Ovary (tissue), 10 donors: ENCODE measurements at places on chromosomes 11 and 22.
A peak's percentile ranks its signal among the peaks of the same experiment; 100 is the strongest.

DNA sequence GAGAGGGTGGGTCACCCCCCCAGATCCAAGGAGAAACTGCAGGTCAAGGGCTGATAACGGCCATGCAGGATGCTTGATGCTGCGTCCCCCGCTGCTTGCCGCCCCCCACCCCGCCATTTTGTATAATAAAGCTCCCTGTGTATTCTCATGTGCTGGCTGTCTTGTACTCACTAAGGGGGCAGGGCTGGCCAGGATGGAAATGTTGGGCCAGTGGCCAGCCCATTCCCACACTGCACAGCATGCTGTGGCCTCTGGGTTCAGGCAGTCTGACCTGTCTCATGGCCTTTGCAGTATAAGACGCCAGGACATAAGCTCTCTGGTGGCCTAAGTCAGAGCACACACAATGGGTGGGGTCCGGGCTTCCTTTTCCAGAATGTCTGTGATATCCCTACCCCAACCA, 421 bp upstream of the PRR33 start:
- no peak for DNase-seq

DNA sequence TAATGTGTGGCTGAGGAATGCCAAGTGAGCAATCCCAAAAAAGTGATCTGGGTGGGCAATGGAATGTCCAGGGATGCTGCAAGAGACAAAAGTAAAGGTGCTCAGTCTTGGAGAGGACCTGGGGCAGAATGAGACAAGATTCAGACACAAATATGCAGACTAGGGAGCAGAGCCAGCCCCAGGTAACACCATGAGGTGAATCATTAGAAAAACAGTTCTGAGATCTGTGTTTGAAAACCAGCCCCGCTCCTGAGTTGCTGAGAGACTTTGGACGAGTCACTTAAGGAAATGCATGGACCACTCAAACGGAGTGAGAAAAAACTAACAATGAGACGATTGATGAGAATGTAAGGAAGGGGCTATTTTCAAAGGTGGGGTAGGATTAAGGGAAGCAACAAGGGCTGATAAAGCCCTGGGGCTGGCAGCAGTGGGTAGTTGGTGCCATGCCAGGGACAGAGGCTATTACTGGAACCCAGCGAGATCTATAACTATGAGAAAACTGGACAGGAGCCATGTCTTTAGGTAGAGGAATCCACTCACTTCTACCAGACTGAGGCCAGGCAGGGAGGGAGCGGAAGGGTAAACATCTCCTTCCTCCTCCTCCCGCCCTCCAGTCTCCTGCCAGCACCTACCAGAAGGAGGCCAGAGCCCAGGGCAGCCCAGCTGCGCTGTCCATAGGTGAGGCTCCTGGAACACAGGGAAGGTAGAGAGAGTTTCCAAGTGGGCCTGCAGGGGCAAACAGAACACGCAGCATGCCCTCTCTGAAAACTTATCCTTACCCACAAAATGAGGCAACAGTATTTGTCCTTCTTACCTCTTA, 130.4 kb upstream of the TEAD1 start:
- DNase-seq: no peak

DNA sequence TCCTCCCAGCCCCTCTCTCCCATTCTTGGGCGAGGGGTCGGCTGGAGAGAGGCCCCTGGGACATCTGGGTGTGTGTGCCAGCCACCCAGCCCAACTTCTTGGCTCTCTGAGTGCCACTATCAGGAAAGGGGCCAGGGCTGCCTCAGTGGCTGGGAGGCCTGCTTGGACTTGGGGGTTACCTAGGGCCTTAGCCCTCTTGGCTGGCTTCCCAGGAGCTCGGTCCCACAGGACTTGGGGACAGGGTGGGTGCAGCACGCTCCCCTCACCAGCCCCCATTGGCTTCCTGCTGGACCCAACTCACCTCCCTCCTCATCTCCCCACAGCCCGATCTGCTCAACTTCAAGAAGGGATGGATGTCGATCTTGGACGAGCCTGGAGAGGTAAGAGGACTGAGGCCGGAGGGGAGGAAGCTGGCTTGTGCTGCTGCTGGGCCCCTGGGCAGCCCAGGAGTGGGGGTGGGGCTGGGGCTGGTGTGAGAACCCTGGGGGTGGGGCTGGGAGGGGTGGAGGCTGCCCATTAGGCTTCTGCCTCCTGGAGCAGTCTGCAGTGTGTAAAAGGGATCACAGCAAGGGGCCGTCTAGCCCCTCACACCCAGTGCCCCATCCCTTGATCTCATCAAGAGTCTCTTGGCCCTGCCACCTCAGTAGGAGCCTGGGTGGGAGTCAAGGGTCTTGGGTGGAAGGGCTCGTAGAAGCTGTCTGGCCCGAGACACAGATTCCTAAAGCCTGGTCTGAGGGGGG, 54.8 kb downstream of the TRIOBP start:
- no peak for DNase-seq

- DNase-seq: no peak
These were observed 848.2 kb downstream of the BRD1 start for GRCh38 chr22:48979482-48979881.

GRCh38 chr11:129295746-129296145, 79.9 kb upstream of the BARX2 start:
- no peak for DNase-seq

- no peak for DNase-seq
These were observed 18.7 kb upstream of the PPFIA1 start for GRCh38 chr11:70251659-70252321.

DNA sequence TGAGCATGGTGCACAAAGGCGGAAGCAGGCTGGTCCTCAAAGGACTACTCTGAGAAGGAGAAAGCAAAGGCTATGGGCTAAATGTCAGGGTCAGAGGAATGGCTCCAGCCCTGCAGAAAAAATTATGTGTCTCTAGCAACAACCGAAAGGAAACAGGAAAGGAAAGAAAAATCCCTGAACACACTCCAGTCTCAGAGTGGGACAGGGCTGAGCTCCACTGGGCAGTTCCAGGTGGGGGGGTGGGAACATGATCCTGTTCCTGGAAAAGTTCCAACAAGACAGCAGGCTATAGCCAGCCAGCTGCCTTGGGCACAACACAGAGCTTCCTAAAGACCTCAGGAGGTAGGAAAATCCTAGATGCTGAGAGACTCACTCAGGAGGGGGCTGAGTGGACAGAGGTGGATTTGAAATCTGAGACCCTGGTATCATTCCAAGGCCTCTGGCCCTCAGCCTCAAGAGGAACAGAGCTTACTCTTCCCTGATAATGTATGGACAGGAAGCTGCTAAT, 1088.2 kb downstream of the TBC1D22A start:
- peak; percentile 42 for DNase-seq

DNA sequence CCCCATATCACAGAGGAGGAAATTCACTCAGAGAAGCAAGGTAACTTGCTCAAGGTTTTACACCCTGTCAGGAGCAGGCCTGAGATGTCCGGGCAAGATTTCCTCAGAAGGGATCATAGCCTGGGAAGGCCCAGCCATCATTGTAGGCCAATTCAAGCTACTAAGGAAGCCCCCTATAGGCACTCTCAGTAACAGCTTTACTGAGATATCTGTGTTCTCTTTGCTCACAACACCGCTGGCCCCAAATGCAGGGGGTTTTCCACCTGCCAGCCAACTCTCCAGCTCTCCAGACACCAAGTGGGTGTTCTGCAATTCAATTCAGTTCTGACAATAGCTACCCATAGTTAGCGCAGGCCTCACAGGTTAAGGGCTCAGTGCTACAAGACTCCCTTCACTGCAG, 84.0 kb downstream of the SLC36A4 start:
- DNase-seq: no peak

DNA sequence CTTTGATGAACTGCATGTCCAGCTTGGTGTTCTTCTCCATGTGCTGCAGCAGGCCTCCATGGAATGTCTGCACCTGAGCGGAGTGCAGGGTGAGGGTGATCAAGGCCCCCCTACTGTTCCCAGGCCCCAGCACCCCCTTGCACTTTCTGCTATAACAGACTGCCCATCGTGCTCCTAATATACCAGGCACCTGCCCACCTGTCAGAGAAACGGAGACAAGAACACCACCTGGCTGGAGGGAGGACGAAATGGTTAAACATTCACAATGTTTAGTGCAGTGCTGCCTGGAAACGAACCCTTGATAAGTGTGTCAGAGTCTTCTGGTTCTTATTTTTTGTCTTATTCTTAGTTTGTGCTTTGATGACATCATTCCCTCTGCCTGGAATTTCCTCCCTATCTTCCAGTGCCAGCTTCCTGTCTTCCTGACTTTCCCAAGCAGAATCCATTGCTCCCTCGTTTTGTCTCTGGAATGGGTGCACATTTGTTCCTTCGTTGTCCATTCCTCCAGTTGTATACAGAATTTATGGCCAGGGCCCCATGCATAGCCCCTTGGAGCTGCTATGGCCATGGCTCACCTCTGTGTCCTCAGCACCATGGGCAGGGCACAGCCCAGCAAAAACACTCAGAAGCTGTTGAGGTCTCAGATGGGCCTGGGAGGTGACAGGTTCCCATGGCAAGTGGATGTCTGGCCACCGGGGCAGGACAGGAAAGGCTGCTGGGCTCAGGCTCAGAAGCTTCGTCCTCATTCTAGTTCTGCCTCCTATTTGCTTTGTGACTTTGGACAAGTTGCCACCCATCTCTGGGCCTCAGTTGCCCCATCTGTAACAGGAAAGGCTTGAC, 11.9 kb downstream of the BAIAP2L2 start:
- DNase-seq: no peak

- no peak for DNase-seq
These were observed 4.1 kb downstream of the SYT13 start for GRCh38 chr11:45282081-45282480.

DNA sequence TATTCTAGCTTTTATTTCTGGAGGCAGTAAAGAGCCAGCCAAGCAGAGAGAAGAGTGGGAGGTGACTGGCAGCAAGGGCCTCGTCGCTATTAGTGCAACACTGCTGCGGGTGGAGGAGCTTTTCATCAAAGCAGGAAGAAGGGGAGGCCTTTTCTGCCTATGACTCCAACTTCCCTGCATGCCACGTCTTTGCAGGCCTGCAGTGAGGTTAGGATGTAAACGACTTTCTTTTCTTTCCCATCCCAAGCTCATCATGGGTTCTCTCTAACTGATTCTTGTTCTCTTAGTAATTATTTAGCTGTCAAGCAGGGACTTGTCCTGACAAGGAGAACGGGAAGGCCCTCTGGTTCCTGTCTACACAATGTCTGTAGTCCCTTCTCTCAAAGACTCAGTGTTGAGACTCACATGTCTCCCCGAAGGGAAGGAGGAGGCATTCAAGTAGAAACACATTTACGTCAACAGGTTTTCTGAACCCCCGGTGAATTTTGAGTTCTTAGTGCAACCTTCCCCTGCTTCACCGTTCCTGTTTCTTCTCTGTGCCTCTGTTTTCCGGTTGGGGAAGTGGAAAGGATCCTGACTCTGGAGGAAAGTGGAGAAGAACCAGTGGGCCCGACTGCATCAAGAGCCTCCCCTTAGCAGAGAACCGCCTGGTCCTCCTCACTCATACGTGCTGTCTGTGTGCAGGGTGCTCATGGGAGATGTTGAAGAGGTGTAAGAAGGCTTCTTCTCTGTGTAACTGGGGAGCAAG, 56.9 kb downstream of the PACS1 start:
- DNase-seq: peak; percentile 34

- DNase-seq: no peak
These were observed 75.4 kb downstream of the ZBTB16 start for GRCh38 chr11:114134870-114135269.

DNA sequence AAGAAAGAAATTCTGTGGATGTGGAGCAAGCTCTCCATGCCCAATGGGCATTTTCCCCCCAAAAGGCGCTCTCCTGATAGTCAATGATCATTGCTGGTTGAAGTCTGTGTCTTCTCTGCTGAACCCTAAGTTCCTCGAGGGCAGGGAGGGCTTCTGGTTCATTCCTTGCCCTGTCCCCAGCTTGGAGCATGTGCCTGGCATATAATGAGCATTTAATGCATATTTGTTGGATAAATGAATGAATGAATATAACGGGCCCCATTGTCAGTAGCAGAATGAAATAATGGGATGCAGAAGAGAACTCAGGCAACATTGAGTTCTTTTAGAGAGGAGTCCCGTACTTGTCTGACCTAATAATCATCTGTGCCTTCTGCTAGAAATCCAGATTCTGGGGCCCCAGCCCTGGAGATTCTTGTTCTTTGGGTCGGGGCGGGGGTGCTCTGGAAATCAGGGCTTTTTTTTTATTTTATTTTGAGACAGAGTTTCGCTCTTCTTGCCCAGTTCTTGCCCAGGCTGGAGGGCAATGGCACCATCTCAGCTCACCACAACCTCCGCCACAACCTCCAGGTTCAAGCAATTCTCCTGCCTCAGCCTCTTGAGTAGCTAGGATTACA, 64.4 kb downstream of the CD82 start:
- DNase-seq: no peak

GRCh38 chr11:45079943-45080719, 66.3 kb upstream of the PRDM11 start:
- DNase-seq: no peak

GRCh38 chr11:75428989-75429640, 3.9 kb downstream of the KLHL35 start:
- no peak for DNase-seq

DNA sequence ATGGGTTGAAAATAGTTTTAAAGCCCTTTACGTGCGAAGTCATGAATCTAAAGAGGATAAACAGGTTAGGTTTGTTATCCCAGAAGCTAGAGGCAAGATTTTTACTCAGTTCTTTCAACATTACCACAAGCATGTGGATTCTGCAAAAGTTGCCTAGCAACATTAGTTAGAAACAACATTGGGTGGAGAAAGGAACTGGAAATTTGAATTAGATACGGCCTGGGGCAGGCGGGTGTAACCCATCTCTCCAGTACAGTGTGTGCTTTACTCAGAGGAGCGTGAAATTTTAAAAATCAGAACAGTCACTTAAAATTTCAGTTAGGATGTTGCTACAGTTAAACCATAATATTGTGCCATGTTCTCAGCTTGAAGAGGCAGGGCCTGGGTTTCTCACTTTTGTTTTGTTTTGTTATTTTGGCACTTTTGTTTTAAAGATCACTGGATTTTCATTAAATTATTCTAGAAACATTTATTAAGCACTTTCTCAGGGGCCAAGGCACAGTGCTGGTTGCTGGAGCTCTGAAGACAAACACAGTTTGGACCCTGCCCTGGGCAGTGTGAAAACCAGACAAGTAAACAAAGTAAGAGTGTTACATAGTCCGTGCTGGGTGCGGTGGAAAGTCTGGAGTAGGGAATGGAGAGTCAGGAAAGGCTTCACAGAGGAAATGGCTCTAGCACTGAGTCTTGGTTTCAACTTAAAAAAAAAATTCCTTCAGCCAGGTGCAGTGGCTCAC, 4.4 kb upstream of the WEE1 start:
- peak; percentile 67 for DNase-seq

DNA sequence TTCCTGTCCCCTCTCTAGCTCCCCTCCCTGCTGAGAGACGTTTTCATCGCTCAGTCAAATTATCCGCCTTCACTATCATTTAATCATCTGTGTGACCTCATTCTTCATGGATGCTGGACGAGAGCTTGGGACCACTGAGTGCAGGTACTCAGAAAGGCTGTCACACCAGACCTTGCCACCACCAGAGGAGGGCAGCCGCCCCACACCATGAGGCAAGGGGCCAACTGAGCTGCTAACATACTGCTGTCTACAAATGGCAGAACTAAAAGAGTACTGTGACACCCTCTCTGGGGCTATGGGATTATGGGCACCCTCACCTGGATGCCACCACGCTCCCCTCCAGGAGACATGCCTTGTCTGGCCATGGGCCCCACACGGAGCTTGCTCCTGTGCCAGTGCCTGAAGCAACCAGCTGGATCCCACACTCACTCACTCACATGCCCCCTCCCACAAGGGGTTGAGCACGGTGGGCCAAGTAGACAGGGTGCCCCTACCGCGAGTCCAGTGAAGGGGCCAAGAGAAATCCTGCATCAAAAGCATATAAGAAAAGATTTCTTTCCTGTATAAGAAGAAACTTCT, 670.0 kb upstream of the CCDC90B start:
- DNase-seq: peak; percentile 11

- DNase-seq: no peak
These were observed 53.5 kb downstream of the ENTHD1 start for GRCh38 chr22:39839917-39840510.
